Inflammatory macrophage treated with lipopolysaccharide for 1 hour (primary cell): ENCODE measurements at places on chromosomes 12 and 14.

- DNase-seq, result no peak
Observed at GRCh38 chr14:97874394-97874793, 1077.2 kb downstream of the VRK1 start.

- no peak for DNase-seq
Observed at GRCh38 chr14:63039866-63040265, 5.4 kb downstream of the KCNH5 start.

GRCh38 chr14:24837280-24838046, 203.5 kb upstream of the GZMB start:
- DNase-seq, result no peak

- no peak for DNase-seq
Observed at GRCh38 chr14:80638620-80639515, 302.7 kb downstream of the CEP128 start.

DNA sequence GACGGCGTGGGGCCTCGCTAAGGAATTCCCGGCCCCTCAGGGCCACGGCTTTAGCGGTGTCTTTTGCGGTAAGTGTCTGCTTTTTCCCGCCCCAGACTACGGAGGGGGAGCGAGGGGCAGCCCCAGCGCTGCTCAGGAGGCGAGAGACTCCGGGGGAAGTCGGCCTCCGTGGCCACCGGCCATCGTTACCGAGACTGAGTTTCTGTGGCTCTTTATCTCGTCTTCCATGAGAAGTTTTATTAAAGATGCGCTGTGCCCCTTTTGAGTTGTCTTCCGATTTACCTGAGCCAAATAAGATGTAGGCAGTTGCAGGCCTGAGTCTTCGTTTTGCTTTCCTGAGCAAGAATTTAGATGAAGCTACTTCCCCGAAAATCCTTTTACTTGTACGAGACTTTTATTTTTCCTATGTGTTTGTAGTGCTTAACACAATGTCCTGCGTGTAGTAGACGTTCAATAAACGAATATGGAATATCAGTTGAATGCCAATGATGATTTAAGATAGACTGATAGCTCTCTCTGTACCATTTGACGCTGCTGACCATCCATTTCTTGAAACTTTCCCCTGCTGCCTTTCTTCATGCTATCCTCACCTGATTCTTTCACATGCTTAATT, 462 bp downstream of the SRP54 start:
- DNase-seq, result no peak

- peak; percentile 38 for DNase-seq
Observed at GRCh38 chr14:77883131-77883846, 83.4 kb downstream of the ADCK1 start.

DNA sequence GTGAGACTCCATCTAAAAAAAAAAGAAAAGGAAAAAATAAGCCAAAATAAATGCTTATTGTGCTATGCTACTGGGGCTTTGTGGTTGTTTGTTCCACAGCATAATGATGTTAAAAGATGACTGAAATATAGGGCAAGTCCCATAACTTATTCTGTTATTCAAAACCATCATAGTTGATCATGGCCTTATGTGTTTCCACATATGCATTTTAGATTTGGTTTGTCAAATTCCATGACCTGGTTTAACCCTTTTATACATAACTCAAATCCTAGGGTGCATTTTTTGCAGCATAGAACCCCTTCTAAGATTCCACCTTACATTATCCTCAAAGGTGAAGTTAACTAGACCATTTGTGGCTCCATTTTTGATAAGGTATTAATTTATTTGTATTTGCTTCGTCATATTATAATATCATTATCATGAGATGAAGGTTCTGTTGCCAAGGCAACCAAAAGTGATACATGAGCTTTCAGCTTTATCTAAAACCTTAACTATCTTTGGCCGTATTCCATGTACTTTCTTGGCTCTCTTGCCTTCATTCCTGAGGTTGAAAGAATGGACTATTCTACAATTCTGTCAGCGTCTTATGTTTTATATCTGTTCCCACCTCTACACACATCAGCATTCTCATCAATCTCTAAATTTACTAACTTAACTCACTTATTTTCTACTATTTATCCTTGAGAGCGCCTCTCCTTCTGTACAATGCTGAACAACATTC, 138.7 kb upstream of the DYRK2 start:
- DNase-seq, result no peak

- DNase-seq, result no peak
Observed at GRCh38 chr12:74770552-74770951, 232.9 kb downstream of the ATXN7L3B start.

DNA sequence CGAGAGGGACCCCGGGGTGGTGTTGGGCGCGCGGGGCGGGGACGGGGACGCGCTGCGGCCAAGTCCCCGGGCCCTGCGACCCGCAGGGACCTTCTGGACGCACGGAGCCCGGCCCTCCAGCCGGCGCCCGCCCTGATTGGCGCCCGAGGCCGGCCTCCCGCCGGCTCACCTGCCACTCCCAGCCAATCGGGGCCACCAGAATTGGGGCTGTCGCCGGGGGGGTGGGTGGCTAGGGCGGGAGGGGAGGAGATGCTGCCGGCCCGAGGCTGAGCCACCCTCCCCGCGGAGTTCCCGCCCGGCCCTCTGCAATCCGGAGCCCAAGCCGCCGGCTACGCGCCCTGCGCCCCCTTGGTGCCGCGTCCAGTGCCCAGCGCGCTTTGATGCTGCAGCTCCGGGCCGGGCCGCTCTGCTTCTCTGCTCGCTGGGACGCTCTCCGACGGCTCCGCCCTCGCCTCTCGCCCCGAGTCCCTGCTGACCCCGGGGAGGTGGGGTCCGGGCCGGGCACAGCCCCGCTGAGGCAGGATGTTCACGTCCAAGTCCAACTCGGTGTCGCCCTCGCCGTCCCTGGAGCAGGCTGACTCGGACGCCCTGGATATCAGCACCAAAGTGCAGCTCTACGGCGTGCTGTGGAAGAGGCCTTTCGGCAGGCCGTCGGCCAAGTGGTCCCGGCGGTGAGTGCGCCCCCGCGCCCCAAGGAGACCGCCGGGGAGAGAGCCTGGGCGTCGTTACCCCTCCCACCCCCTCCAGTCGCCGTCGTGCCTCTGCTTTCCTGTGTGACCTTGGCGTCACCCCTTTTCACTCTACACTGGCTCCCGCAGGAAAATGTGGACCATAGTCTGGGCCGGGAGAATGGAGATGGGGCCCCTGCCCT, at the start of gene PLEKHD1:
Gene PLEKHD1 (plus strand): TSS at position 285 of the 871 bp plus-strand sequence. CDS start 238 bp downstream, at position 523.
- DNase-seq, result no peak

- no peak for DNase-seq
Observed at GRCh38 chr12:47808050-47808449, 11.7 kb downstream of the HDAC7 start.

DNA sequence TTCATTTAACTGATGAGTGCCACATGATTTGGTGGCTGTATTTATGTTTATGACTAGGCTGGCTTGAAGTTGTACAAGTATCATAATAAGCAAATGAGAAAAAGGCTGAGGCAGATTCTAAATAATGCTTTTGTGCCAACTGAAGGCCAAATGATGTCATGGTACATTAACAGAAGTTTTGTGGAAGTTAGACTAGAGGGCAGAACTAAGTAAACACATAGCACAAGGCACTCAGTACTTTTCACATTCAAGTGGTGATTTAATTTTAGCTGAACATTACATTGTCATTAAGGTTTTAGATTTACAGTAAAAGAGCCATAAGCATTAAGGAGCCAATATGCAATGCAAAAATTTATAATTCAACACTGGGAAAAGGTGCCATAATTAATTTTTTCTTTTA, 21.1 kb downstream of the PPP1CC start:
- no peak for DNase-seq

DNA sequence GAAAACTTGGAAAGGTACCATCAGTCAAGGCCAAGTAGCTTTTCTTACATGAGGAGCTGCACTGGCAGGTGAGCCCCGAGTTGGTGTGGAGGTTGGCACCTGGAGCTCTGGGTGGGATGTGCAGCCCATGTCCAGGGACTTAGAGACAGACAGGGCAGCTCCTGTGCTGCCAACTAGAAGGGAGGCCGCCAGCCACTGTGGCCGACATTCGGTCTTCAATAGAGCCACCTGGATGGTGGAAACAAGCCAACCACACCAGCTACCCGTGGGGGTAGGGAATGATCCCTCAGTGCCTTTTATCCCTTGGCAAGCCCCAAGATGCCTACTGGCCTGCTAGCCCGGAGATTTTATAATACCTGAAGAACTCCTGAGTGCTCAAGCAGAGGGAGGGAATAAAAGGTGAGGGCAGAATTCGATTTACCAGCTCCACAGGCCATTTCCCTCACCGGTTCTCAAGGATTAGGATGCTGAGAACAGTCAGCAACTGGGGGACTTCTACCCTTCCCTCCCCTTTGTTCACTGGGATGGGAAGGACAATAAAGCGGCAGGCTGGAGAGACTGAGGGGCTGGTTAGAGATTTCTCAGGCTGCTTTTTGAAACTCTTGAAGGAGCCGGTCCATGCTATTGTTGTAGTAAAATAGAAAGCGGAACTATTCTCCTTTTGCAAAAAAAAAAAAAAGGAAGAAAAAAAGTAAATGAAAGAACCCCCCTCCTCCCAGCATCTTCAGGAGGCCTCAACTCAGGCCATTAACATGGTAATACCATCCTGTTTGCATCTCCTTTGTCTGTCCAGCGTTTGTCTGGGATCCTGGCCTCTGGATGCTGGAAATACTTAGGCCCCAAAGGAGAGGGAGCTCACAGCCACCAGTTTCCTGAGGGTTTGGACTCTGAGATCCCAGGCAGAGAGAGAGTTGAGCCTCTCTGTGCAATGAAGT, 321.6 kb downstream of the ZFP36L1 start:
- peak; percentile 22 for DNase-seq

GRCh38 chr12:54413284-54414190, 5.5 kb downstream of the ITGA5 start:
- DNase-seq, result peak; percentile 64

DNA sequence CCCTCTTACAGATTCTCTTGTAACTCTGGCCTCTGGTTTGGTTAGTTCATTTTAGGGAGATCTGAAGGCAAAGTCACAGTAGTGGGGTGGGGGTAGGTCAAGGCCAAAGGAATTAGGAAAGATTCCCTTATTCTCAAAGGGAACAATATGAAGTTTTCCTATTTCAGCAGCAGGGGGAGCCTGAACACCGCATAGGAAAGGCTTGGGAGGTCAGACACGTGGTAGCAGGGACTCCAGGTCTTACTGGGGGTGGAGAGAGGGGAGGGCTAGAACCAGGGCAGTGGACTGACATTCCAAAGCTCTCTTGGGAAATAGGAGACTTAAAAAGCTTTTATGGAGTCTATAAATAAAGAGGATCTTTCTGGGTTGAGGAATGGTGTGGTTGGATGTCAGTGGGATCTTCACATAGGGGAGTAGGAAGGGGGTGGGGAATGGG, 1.3 kb downstream of the ZC3H10 start:
- DNase-seq, result peak; percentile 86

DNA sequence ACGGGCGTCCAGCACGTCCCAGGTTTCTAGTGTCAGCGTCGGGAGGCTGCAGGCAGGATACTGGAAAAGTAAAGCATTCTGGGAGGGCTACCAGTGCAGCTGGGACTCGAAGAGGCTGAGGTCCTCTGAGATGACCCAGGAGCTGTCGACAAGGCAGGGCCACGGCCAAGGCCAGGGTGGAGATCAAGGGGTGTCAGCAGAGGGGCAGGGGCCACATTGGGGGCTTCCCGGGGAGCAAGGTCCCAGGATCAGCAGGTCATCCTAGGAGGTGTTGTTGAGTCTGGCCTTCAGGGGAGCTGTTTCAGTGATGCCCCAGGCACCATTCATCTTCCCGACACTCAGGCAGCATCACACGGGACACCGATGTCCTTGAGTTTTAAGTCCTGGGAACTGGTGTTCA, 377.8 kb upstream of the SFSWAP start:
- DNase-seq, result no peak

DNA sequence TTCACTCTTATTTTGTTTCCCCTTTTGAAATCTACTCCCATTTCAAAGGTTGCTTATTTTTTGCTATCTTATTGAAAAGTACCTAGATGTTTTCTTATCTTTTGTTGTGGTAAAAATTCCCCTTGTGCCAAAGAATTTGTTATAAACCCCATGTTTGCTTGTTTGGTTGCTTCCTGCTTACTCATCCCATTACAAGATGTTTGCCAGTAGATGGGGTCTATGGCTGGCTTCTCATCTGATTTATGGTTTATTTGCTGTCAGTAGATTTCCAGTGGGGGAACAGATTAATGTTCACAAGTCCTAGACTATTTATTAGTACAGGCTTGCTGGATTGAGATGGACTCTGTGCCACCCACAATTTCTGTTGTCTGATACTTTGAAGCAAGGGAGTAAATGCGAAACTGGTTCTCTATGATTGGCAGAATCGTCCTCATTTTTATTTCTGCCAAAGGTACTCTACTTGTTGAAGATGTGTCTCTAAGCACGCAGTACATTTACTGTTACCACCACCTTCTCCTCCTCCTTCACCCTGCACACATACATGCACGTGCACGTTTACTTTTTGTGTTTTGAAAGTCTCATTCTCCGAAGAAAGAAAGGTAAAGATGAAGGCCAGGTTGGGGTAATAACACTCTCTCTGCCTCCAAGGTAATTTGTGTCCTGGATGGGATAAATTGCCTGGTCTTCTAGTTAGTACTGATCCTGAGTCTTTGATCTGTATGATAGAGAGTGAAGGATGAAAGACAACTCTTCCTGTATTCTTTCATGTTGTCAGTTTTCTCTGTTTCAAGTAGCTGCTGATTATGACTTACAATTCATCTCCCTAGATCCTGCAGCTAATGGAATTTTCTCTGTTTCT, 117.2 kb upstream of the ATP2B1 start:
- DNase-seq, result no peak

GRCh38 chr12:70196811-70197281, 46.4 kb upstream of the CNOT2 start:
- peak; percentile 39 for DNase-seq

- no peak for DNase-seq
Observed at GRCh38 chr12:66152732-66153131, 17.1 kb downstream of the TMBIM4 start.

DNA sequence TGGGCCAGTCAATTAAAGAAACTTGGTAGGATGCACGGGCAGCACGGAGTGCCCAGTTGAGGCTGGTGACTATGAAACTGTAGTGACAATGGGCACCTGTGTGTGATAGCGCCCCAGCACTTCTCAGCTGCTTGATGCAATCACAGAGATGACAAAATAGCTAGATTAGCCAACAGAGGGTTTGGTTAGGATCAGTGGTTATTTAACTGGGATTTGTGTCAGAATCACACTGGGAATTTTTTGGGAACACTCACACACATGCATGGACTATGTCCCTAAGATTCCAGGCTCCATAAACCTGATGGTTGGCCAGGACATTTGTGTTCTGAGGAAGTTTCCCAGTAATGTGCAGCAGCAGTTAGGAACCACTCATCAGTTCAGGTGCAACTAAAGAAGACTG, 51.2 kb upstream of the DAAM1 start:
- DNase-seq, result no peak

GRCh38 chr12:25957793-25958427, 572 bp upstream of the RASSF8 start:
- DNase-seq, result no peak

DNA sequence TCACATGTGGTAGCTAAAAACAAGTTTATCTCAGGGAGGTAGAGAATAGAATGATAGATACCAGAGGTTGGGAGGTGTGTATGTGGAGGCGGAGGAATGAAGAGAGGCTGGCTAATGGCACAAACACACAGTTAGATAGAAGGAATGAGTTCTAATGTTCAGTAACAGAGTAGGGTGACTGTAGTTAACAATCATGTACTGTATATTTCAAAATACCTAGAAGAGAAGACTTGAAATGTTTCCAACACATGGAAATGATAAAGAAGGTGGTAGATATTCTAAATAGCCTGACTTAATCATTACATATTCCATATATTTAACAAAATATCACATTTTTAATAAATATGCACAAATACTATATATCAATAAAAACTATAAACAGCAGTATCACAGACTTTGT, 8.9 kb upstream of the IFNG-AS1 start:
- no peak for DNase-seq

GRCh38 chr12:55019784-55020183, at the start of gene NEUROD4:
NEUROD4 (plus strand) TSS chr12:55019974; CDS start chr12:55026440, 6,466 bp downstream.
- DNase-seq, result peak; percentile 64
